ENCODE measurements at places on chromosomes 4 and X.

DNA sequence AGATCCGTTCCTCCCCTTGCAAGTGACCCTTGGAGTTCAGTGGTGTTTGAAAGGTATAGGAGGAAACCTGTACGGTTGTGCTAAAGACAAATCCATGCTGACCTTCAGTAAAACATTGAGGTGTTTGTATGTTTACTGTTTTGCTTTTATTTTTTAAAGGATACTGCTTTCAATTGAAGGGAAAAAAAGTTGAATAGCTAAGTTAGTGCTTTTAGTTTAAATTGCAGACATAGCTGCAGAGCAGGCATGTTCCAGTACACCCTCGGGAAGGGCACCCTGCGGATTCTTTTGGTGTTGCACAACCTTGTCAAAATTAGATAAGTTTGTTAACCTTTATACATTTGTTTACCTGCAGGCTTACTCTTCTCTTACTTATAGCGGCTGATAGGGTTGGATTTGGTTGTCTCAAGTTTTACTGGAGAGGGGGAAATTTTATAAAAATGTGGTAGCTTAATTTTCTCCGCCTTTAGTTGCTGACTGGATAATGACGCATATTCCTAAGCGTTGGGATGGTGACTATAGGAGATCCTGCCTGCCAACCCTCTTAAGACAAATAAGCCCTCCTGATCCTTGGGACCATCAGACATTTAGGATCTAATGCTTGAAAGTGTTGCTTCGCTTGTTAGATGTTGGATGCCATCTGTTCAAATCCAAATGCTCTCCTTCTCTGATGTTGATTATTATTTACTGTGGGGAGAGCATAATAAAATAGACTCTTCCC is 2.0 kb downstream of the RAPGEF2 start:
- DNase-seq: no peak

GRCh38 chr4:119930546-119930945 is 136.1 kb downstream of the MAD2L1 start:
- DNase-seq: no peak

DNA sequence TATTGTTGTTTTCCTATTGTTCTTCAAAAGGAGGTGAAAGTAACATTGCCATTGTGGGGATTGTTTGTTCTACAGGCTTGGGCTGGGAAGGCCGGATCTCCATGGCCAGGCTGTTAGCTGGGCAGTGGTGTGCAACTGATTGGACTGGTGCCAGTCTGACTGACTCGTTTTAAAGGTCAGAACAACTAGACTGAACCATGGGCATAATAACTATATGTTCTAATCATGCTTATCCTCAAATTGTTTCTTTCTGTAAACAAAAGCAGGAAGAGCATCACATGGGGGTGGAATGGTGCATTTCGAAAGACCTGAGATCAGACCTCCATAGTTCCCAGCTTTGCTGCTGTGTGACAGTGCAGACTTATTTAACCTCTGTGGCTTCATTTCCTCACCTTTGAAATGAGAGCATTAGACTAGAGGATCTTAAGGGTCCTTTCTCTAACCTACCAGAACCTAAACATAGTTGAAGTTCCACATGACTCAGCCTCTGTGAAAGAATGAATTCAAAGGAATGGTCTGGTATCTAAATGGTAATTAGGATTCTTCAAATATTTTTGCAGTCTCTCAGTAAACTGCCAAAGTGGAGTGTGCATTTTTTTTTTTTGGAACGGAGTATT is 66.7 kb upstream of the PGRMC2 start:
- no peak for DNase-seq

DNA sequence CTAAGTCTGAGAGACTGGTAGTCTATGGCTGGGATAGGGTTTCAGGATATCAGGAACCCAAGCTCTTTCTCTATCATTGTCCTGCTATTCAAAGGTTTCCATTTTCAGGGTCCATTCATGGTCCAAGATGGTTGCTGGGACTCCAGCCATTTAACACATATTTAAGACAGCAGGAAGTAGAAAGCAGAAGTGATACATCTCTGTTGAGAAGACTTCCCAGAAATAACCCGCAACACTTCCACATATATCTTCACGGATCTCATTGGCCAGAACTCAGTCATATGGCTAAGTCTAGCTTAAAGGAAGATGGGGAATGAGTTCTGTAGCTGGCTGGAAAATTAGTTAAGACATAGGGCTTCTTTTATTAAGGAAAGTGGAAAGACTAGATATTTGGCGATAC is 23.8 kb downstream of the CTSO start:
- DNase-seq: no peak

- DNase-seq: no peak
These were observed 12.5 kb upstream of the NAF1 start for GRCh38 chr4:163179207-163179606.

DNA sequence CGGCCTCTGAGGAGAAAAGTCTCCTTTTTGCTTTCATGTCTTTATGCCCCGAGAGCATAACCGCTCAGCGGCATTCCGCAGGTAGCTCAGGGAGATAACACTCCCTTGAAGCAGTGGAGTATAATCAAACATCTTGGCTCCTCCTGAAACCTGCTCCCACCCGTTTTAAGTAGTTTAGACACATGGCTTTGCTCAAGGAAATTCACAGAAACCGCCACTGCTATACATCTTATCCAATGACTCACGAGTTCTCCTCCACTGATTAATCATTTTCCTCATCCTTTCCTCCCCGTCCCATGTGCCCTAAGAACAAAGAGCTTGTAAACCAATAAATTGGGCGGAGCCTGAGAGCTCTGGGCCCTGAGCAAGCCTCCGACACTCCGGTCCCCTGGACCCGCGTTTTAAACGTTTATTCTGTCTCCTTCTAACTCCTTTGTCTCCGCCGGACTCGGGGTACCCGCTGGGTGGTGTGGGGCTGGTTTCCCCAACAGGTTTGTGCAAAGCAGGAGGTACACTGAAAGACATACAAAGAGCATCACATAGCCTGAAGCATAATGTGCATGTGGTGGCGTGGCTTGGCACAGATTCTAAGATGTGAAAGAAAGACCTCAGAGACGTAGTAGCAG is 401.2 kb downstream of the TLL1 start:
- DNase-seq: no peak

- DNase-seq: no peak
These were observed 32.6 kb upstream of the FAM193A start for GRCh38 chr4:2503809-2504208.

GRCh38 chr4:141132709-141133145 is 542 bp downstream of the RNF150 start:
- no peak for DNase-seq

DNA sequence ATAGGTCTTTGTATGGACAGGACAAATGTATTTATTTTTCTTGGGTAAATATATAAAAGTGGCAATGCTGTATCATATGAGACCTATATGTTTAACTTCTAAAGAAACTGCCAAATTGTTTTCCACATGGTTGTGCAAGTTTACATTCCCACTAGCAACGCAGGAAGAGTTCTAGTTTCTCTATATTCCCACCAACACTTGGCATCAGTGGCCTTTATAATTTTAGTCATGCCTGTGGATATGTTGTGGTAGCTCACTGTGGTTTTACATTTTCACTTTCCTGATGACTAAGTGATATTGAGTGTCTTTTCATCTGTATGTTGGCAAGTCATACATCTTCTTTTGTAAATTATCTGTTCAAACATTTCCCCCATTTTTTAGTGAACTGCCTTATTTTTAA is 126.0 kb downstream of the EMCN start:
- DNase-seq: no peak

GRCh38 chr4:212438-213188 is 88.3 kb downstream of the ZNF718 start:
- peak; percentile 35 for DNase-seq

DNA sequence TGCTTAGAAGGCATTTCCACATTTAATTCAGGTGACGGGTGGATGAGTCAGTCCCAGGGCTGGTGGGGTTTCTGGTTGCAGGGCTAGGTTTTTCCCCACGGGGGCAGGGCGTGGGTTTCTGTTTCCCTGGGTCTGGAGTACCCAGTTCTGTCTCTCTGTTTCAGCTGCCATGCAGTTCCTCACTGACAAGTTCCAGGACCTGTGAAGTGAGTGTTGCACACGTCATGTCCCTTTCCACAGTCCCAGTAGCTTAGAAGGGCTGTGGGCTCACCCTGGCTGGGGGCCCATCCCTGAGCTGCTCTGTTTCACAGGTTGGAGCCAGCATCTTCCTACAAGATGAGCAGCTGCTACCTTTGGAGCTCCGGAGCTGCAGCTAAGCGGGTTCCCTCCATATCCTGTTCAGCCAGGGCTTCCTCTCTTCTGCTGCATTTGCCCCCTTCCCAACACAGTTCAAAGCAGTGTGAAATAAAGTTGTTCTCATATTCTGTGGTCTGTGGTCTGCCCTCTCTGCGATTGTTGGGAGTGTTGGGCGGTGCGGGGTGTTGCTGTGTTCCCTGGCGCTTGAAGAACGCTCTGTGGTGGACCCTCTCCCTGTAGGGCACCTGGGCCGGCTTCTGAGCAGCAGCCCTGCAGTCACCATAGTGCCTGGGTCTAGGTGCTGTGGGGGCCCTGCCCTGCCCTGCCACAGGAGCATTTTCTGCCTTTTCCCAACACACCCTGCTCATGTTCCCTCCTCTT is 3.9 kb downstream of the LOC101059915 start:
- DNase-seq: no peak

DNA sequence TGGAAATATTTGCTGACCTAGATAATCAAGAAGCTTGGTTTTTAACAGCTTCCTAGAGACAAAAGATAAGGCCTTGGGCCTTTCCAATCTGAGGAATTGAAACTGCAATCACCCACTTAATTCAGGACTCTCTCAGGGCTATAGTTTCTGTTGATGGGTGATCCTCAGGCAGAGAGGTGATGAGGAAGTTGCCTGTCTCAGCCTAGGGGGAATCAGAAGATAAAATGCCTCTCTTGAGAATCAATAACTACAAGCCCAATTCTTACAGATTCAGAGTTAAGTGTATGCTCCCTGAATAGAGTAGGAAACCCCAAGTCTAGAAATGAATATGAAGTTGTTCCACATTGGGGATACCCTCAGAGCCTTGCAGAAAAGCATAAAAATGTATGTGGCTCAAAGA is 45.5 kb downstream of the NFKB1 start:
- no peak for DNase-seq

- DNase-seq: no peak
These were observed 9.9 kb downstream of the FAM200B start for GRCh38 chr4:15691346-15692135.

- DNase-seq: no peak
These were observed 11.1 kb downstream of the ITIH6 start for GRCh38 chrX:54786967-54787366.

- no peak for DNase-seq
These were observed 80.0 kb downstream of the NWD2 start for GRCh38 chr4:37324546-37324945.

DNA sequence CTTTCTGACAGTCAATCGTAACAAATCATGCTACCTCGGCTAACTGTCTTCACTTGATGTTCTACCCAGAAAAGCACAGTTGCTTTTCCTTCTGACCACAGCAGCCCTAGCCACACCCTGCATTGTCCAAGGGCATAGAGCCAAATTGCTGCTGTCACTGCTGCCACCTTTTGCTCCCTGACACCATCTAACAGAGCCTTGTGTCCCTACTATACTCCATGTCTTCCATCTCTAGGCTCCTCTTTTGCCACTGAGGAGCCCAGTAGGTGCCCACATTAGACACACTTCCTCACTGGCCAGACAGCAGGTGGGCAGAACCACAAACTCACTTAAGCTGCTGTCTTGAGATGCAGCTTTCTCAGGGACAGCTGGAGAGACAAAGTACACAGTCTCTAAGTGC is 91.4 kb downstream of the ANXA3 start:
- DNase-seq: no peak

- no peak for DNase-seq
These were observed 223.7 kb downstream of the QDPR start for GRCh38 chr4:17288151-17288550.
